ENCODE measurements at places on chromosomes 7 and 10. TPM values are rescaled to one million over a fixed set of nuclear protein-coding genes. Genes with fewer than 3 reads are reported as not detected.

CELF2 gene
- polyA plus RNA-seq = 161 TPM

BRI3 gene
- 19.0 TPM for polyA plus RNA-seq

H2BK1 gene
- polyA plus RNA-seq = not detected

HOXA9 gene
- not detected for polyA plus RNA-seq

CALML3 gene
- polyA plus RNA-seq = not detected

CPA4 gene
- polyA plus RNA-seq = not detected

GNAI1 gene
- polyA plus RNA-seq = 0.60 TPM

FANK1 gene
- polyA plus RNA-seq = not detected

PON1 gene
- not detected for polyA plus RNA-seq

VSTM2A gene
- polyA plus RNA-seq = not detected

HOXA2 gene
- not detected for polyA plus RNA-seq

OR2A1 gene
- polyA plus RNA-seq = 0.59 TPM

CYP2C19 gene
- not detected for polyA plus RNA-seq

AGR2 gene
- not detected for polyA plus RNA-seq

LIPJ gene
- polyA plus RNA-seq = not detected

LLCFC1 gene
- polyA plus RNA-seq = not detected

KCNMA1 gene
- not detected for polyA plus RNA-seq

ABCB4 gene
- 0.11 TPM for polyA plus RNA-seq

DNAJC12 gene
- polyA plus RNA-seq = not detected

GPR26 gene
- polyA plus RNA-seq = not detected

TFR2 gene
- polyA plus RNA-seq = 0.75 TPM

DDC gene
- not detected for polyA plus RNA-seq

ANXA8L1 gene
- not detected for polyA plus RNA-seq

All from CD4-positive, alpha-beta memory T cell (primary cell).